ENCODE measurements at places on chromosomes 12 and 14.

DNA sequence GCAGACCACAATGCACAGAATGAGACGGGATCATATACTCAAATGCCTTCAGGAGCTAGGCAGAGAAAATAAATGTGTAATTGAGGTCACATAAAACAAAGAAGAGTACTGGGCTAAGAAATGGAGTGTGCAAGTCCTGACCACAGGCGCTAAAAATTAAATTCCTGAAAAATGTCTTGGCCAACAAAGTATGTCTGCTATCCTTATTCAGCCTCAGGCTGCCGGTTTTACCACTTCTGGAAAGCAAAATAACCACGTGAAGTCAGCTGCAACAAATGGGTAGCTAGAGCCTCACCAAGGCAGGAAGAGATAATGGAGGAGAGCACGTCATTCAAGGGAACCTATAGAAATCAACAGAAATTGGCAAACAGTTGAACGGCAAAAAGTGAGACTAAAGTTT is 3.1 kb downstream of the PYGL start:
- DNase-seq, result no peak

DNA sequence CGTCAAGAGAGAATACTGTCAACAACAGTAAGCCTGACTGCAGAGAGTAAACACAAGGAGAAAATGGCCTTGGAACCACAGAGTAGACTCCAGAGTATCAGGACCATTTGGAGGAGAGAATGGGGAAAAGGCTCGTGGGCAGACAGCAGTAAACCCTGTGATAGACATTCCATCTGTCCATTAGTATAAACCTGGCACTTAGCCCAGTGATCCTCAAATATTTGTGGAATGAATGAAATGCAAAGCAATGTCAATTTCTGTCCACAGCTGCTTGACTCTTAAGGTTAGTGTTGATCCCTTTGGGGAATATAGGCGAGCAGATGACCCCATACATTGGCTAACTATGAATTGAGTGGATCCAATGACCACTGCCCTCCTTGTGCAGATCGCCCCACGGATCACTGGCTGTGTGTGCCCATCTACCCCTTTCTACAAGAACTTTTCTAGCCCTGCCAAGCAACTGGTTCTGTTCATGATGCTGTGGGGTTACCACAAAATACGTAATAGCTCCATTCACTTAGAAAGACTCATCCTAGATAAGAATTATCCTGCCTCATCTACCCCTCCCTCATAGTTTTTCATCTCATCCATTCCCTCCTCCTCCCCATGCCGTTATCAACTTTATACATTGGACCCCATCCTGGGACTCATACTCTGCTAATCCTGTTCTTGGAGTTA is 846.8 kb downstream of the NRXN3 start:
- peak; percentile 1 for DNase-seq

GRCh38 chr12:18135509-18135908 is 45.5 kb upstream of the RERGL start:
- no peak for DNase-seq

GRCh38 chr12:65956056-65956738 is 131.9 kb downstream of the HMGA2 start:
- no peak for DNase-seq
